ENCODE measurements at places on chromosomes 2 and 18.

DNA sequence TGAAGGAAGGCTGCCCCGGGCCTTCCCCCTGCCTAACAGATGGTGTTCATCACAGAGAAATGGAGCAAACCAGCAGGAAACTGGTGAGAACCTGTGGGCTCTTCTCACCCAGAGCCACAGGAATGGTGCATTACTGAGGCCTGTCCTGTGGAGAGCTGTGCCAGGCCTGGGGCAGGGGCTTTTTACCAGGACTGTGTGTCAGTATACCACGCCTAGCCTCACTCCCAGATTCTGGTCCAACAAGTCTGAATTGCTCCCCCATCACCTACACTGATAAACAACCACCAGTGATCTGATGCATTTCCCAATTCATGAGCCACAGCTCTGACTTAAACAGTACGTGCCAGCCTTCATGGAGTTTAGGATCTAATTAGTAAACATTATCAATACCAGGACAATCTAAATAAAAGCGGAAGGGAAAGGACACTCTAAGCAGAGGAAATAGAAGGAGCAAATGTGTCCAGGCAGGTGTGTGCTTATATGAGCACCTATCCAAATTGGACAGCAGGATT lies 8.9 kb upstream of the DGUOK start:
- no peak for DNase-seq

DNA sequence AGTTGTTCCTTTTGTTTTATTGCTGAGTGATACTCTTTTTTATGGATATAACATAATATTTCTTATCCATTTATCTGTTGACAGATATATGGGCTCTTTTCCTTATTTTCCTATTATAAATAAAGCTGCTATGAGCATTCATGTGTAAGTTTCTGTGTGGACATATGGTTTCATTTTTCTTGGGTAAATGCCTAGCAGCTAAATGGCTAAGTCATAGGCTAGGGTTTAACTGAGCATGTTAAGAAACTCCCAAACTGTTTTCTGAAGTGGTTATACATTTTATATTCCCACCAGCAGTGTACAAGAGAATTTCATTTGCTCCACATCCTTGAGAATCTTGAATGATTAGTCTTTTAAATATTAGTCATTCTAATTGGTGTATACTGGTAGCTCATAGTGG lies 786.6 kb upstream of the CDH2 start:
- DNase-seq: no peak

DNA sequence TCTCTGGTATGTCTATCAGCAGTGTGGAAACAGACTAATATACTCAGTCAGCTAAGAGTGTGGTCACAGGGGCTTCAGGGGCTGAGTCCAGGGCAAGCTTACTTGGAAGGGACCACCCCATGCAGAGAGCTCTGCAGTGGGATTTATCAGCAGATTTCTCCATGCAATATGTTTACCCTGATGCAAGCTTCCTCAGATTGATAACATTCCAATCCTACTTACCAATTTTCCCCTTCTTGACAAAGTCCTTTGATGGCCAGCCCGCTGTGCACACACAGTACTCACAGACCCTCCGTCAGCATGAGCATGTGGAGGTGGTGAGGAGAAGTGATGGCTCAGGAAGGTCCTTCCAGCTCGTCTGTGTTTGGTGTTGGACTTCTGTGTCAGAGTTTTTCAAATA lies 51.8 kb downstream of the SH3RF3 start:
- no peak for DNase-seq

DNA sequence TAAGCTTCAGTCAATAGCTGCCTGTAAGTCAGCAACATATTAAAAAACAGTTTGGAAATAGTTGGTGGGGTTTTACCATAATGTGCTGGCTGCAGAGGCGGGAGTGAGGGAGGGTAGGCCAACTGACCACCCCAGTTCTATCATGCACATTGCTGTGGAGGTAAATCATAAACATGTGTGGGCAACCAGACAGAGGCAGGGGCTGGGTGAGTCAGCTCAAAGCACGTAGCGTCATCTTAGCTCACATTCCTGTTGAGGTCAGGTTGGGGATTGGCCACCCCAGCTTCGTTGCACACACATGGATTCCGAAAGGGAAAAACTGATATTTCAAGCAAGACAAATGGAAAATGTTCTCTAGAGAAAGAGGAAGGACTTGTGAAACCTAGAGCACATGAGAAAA lies 19.5 kb downstream of the GPR45 start:
- DNase-seq: no peak

DNA sequence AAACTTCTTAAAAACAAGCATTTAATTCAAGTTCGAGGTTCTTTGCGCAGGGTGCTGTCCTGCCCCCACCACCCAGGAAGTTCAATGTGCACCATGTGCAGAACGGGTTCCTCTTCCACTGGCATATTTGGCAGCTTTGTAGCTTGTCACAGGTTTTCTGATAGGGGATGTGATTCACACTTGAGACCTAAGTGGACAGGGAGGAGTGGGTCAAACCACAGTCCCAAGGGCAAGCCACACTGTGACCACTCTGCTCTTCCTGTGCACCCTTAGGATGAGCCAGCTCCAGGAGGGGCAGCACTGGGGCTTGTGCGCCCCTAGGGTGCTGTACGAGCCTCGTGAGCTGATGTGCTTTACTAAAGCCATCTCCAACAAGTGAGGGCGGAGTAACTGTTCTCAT lies 82.5 kb downstream of the TGFA start:
- DNase-seq: no peak
